ENCODE measurements at places on chromosomes 5 and 9.

- DNase-seq: no peak
Observed at GRCh38 chr9:72623156-72623555, 101.7 kb downstream of the TMC1 start.

GRCh38 chr9:116504893-116505480 is 182.1 kb upstream of the TRIM32 start:
- DNase-seq: no peak

- DNase-seq: no peak
Observed at GRCh38 chr9:13083963-13084528, 195.4 kb downstream of the MPDZ start.

DNA sequence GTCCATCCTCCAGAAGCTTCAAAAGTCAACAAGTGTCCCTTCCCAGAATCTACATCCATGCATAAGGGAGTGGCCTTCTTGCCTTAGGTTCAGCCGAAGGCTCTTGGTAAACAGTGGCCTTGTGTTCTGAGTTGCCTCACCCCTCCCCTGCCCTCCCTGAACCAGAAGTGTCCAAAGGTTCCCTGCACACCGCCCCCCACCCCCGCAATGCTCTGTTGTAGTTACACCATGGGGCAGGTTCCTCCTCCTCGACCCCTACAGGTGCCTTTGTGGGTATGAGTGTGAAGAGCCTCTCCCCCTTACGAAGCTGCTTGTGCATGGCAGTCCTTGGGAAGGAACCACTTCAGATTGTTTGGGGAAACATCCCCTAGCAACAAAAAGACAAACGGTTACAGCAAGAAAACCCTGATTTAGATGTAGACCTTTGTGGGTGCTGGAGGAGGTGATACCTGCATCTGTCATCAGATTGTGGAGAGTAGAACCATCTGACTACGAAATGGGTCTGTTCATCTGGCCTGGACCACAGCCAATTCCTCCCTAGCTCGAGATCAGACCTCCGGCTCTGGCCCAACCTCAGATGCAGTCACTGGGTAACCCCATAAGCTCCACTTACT is 7.1 kb downstream of the SPACA9 start:
- DNase-seq: no peak

GRCh38 chr5:123433596-123433995 is 10.4 kb upstream of the CEP120 start:
- DNase-seq: no peak

DNA sequence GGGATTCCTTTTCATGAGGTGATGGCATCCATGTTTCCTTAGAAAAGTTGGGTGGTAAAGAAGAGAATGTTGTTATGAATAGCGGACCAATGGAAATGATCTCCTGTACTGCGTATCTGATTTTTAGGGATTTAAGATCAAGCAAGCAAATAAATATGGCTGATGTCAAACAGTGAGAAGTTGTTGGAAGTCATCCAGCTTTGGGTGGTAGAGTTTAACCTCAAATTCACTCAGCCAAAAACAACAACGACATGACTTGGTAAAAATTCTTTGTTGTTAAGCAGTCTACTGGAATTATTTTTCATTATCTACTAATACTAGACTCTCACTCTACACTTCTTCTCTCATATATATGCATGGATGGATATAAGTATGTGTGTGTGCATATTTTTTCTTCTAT is 426.5 kb downstream of the CTNND2 start:
- no peak for DNase-seq

GRCh38 chr5:126852091-126852571 is 75.2 kb downstream of the LMNB1 start:
- no peak for DNase-seq

DNA sequence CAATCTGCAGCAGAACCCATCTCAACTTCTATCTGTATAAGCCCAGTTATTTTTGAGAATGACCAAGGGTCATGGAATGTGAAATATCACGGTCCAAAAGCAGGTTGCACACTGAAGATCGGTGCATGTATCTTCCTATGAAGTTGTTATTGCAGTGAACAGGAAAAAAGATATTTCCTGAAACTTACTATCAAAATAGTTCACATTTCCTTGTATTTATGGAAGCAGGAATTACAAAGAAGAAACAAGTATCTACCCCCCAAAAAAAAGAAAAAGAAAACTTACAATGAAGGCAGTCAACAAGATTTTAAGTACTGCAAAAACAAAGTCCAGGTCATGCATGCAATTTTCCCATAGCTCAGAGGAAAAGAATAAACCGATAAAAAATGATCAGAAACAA is 70.0 kb downstream of the MPDZ start:
- DNase-seq: no peak

DNA sequence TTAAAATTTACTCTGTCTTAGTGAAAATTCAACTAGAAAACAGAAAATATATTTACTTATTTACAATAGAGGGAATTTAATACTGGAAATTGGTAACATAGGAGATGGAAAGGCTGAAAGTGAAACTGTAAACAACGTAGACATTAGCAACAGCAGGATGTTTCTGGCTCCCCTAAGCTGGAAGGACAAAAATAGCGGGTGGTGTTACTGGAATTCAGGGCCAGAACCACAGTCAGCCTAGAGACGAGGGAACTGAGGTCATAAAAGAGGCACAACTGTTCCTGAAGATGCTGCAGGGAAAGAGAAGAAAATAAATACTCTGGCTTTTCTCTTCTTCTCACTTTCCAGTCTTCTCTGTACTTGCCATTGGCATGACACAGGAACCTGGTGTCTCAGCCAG is 80.4 kb upstream of the NIPBL start:
- DNase-seq: no peak

DNA sequence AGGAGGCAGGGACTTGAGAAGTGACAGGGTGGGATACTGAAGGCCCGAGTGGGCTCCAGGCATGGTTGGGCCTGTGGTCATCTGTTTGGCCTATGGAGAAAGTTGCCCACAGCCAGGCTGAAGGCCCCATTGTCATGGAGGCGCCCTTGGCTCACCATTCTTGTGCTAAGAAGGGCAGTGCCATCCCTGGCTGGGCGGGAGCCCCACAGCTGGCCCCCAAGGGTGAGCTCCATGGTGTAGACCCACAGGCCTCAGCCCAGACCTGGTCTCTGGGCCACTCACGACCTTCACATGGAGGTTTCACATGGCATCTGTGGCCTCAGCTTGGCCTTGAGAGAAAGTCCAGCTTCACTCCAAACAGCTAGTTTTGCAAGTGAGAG is 34.3 kb upstream of the PRDM12 start:
- DNase-seq: no peak

DNA sequence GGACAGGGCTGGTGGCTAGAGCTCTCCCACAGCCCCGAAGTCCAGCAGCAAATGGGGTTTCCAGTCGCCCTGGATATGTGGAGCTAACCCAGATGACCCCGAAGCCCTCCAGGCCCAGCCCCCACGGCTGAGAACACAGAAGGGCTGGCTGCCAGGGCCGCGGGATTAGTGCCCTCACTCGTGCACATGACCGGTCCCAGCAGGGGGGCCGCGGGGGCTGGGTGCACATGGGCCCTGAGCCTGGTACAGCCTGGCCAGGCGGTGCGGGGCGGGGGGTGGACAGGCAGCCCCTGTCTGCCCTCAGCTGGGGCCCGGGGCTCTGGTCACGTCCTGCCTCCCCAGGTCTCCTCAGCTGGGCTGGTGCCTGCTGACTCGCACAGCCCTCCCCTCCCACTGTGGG is 5.9 kb downstream of the SSNA1 start:
- DNase-seq: no peak

- no peak for DNase-seq
Observed at GRCh38 chr9:107706701-107707427, 217.3 kb upstream of the KLF4 start.

DNA sequence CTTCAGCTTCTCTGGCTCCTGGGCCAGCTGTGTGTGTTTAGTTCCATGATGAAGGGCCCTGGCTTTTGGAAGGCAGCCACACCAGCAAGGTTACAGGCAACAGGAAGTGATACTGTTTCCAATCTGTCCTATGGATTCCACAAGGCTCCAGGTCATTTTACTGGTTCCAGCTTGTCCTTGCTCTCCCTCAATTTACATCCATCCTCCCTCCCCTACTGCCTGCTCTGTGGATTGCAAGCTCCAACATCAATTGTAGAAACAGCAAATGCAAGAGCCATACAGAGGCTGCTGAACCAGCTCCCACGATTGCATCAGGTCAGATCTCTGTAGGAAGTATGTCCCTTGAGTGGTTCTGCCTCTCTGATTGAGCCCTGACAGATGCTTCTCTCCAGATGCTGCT is 409.8 kb downstream of the NTRK2 start:
- DNase-seq: no peak

GRCh38 chr5:95113489-95113888 is 171.4 kb downstream of the MCTP1 start:
- DNase-seq: no peak

DNA sequence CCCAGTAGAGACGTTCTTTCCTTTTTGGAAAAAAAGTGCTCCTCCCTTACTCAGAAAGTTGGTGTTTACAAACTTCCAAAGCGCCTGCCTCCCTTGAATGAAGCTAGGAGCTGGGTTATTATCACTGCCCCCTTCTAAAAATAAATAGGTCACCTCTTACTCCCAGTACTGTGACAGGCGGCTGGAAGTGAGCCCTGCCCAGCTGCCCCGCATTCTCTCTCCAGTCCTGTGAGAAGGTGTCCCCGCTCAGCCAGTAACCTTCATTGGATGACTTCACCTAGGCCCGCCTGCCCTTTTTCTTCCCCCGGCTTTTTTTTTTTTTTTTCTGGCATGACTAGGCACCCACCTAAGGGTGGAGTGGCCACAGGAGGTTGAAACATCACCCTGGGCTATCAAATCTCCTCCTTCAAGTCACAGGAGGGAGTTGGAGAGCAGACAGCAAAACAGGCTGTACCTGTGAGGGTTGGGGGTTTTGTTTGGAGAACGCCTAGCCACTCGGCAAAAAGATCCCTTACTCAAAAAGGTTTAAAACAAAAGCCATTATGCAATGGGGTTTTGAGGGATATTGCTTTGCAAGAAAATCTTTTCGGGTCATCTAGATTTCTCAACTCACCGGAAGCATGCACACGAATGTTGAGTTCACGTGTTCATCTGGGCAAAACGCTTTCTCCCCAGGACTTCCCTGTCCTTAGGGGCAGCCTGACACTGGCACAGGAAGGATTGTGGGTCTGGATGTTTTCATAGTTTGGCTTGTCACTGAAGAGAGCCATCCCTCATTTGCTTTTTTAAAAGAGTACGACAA is 43.3 kb upstream of the ZNF622 start:
- DNase-seq: no peak

DNA sequence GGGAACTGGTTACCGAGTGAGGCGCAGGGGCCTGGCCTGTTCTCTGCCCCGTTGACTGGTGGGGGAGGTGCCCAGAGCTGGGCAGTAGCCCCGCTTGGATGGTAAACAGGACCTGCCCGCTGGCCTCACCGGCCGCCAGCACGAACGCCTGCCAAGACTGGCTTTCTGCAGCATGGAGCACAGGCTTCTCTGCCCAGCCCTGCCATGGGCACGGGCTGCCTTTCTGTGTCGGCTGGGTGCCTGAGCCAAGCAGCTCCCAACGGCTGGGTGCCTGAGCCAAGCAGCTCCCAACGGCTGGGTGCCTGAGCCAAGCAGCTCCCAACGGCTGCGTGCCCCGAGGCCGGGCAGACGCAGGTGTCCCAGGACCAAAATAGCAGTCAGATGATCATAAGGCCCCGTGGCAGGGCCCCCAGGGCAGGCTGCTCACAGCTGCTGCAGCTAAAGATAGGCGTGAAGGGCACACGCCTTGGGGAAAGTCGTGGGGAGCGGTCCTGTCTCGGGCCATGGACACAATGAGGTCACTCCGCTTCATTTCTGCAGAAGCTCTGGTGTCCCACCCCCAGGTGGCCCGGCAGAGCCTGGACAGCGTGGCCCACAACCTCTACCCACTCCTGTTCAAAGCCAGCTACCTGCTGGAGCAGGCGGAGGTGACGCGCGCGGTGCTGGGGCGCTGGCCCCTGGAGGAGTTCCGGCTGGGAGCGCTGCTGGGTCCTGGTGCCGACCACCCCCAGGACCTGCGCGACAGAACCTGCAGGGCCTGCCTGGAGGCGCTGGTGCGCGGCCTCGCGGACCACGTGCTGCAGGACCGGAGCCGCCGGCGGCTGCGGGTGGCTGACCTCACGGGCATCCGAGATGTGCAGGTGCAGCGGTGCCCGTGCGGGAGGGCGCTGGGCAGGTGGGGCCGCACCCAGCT is at the start of gene LRRC14B:
LRRC14B (plus strand) TSS at position 460 of the 913 bp plus-strand sequence; CDS start at position 504, 44 bp downstream.
- DNase-seq: no peak

GRCh38 chr5:105836887-105837286 is 1833.8 kb downstream of the EFNA5 start:
- DNase-seq: no peak

DNA sequence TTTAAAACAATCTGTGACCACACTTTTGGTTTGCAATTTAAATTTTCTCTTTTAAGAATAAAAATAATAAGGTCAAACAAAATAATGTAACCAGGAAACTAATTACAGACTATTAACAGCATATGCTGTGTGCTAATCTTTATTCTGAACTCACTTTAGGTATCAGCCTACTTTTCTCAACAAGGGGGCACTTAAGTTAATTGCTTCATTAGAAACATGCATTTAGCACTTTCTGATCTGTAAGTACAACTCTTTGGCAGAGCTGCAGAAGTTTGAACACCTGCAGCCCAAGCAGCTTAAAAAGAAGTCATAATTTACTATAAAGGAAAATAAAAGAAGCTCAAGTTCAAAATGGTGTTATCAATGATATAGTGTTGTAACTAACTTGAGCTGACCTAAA is 21.7 kb downstream of the XRCC4 start:
- no peak for DNase-seq

DNA sequence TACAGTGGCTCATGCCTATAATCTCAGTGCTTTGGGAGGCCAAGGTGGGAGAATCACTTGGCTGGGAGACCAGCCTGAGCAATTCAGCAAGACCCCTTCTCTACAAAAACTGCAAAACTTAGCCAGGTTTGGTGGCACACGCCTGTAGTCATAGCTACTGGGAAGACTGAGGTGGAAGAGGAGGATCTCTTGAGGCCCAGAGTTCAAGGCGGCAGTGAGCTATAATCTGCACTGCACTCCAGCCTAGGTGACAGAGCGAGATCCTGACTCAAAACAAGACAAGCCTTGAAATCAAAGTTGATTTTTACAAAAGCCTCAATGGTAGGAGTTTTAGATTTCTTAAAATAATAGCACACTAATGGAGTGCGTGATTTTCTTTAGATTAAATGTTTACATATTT is 14.6 kb downstream of the UBE2D2 start:
- no peak for DNase-seq

GRCh38 chr9:93567271-93567959 is 9.0 kb upstream of the PHF2 start:
- DNase-seq: no peak

GRCh38 chr9:660227-660626 is 181.3 kb upstream of the DMRT1 start:
- DNase-seq: no peak

DNA sequence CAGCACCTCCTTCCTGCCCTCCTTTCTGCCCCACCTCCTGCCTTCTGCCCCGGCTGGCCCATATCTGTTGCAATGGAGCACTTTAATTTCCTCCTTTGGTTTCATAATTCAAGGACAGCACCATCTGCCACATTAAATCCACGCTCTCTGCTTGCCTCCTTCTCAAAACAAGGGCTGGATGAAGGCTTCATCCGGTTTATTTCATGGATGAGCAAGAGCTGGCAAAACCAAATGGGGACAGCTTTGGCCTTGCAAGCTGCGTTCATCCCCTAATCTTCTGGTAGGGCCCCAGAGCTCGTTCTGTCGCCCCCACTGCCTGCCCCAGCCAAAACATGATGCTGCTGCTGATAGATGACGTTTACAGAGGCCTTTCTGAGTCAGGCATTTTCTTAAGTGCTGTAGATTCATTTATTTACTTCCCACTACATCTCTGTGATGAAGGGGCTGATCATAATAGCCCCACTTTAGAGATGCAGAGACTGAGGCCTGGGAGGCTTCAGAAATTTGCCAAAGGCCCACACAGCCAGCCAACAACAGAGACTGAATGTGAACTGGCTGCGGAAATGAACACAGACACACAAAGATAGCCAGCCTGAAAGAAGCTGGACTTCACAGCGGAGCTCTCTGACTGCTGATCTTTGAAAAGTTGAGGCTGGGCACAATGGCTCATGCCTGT is 115.6 kb upstream of the CPEB4 start:
- no peak for DNase-seq

Data from cortex of kidney (tissue), 1 donor.